Activated T-helper 1 cell treated with Interleukin-2 at 50 U/mL for 16 hours (primary cell): ENCODE measurements at places on chromosomes 1 and 21.

DNA sequence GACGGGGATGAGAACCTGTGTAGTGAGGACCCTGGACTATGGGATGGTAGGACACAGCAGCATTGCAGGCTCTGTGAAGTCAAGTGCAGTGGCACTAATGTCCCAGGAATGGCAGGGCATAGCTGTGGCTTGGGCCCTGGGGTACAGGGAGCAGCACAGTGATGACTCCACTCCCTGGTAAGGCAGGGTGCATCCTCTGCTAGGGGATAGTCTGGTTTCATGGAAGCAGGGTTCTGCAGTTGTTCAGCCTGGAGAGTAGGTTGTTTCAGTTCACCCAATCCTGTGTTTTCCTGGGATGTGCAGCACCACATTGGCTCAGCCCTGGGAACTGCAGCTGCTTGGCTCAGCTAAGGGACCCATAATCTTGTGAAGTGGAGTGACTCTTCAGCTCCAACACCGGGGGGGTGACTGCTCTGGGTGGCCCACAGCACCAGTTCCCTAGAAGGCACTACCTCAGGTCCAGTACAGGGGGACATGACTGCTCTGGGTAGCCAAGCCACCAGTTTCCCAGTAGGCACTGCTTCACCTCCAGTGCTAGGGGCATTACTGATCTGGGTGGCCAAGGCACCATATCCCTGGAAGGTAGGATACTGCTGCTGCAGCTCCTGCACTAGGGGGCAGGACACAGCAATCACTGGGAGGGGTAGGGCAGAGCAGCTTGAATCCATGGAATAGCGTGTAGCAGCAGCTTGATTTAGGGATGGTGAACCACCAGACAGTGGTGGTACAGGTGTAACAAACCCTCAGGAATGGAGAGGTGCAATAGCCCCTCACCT lies 15.3 kb upstream of the C1orf185 start:
- DNase-seq: no peak

GRCh38 chr1:5481889-5482288 lies 510.3 kb downstream of the NPHP4 start:
- peak; percentile 33 for DNase-seq

DNA sequence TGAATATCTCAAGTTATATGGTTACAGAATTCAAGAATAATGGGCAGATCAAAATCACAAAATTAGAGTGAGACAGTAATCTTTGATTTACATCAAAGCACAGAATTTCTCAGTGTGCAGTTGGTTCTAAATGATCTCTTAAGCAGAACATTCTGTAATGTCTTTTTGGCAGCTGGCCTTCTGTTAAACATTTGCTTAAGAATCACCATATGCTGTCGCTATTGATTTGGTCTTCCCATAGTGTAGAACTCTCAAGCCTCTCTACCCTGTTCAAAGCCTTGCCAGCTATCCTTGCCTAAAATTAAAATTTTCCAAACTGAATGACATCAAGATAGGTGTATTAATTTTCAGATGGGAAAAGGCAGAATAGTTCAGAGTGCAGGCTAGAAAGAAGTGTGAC lies 38.9 kb upstream of the ERO1B start:
- DNase-seq: no peak

DNA sequence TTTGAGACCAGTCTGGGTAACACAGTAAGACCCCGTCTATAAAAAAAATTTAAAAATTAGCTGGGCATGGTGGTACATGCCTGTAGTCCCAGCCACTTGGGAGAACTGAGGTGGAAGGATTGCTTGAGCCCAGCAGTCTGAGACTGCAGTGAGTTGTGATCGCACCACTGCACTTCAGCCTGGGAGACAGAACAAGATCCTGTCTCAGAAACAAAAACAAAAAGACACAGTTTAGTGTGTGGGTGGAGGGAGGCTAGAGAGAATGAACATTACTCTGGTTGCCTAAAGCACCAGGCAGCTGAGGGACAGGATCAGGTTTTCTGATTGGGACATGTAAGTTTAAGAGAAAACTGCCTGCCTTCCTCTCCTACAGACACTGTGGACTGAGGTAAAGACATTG lies 42.3 kb downstream of the VAMP4 start:
- no peak for DNase-seq

DNA sequence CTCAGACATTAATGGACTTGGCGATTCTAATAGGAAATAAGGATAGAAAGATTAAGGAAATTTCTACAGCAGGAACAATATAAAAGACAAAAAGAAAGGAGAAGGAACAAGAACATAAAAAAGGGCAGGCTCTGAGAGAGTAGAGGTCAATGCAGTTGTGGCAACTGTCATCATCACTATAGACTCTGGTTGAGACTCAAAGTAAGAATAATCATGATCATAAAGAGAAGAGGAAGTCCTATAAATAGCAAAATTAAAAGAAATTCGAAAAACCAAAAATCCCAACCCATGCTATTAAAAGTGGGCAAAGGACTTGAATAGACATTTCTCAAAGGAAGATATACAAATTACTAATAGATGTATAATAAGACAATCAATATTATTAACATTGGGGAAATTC lies 14.4 kb upstream of the XCL1 start:
- no peak for DNase-seq

GRCh38 chr1:227709451-227709850 lies 25.7 kb downstream of the JMJD4 start:
- no peak for DNase-seq
